Esophagus mucosa (tissue), 1 donor: ENCODE measurements at places on chromosomes 3 and 15. TPM values are rescaled to one million over a fixed set of nuclear protein-coding genes. Genes with fewer than 3 reads are reported as not detected.

- ATAC-seq = no peak
Measured at GRCh38 chr3:196210673-196211556, at the start of gene ZDHHC19. Gene ZDHHC19 (minus strand): TSS chr3:196211400. CDS start chr3:196211315, 85 bp downstream.

- peak; percentile 59 for ATAC-seq
Measured at GRCh38 chr3:9552252-9552999, 1.2 kb downstream of the LHFPL4 start.

DNA sequence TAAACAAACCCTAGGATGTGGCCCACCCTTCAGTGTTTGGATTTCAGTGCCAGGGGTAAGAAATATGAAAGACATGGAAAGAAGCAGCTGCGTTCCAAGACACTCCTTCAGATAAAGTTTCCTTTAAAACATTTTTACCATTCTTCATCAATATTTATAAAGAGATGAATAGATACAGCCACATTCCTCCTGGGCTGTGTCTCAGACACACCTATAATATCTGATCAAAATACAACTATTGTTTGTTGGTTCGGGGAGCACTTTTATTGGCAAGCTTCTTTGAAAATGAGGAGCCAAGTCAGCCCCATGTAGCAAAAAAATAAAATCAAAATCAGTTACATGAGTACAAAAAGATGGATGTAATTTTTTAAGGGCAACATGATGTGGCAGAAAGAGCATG is 53.2 kb downstream of the RPL22L1 start:
- no peak for ATAC-seq

- no peak for ATAC-seq
Measured at GRCh38 chr3:114556657-114557213, 262.9 kb downstream of the TIGIT start.

GRCh38 chr3:79184251-79184650 is 583.5 kb downstream of the ROBO1 start:
- no peak for ATAC-seq

DNA sequence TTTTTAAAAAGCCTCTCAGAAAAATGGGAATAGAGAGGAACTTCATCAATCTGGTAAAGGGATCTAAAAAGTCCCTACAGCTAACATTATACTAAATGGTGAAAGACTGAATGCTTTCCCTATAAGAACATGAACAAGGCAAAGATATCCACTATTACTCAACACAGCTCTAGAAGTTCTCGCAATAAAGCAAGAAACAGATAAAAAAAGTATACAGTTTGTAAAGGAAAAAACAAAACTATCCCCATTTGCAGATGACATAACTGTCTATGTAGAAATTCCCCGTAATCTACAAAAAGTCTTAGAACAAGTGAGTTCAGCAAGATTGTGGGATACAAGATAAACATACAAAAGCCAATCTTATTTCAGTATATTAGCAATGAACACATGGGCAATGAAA is 15.4 kb downstream of the EDC3 start:
- ATAC-seq = no peak

- no peak for ATAC-seq
Measured at GRCh38 chr3:129377615-129378014, 50.8 kb downstream of the EFCAB12 start.

DNA sequence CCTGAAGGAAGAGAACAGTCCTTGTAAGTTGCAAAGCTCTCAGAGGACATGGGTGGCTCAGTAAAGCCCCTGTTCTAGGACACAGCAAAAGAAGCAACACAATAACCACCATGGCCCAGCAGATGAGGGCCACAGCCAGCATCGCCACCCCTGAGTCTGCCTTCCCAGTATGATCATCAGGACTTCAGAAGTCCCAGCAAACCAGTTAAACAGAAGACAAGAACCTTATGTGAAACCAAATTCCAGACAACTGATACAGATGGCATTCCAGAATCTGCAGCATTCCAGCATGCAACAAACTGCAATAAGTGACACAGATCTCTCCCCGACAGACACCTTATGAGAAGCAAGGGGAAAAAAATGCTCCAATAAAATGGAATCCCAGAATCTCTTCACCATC is 30.4 kb downstream of the SPINK8 start:
- ATAC-seq = no peak

DNA sequence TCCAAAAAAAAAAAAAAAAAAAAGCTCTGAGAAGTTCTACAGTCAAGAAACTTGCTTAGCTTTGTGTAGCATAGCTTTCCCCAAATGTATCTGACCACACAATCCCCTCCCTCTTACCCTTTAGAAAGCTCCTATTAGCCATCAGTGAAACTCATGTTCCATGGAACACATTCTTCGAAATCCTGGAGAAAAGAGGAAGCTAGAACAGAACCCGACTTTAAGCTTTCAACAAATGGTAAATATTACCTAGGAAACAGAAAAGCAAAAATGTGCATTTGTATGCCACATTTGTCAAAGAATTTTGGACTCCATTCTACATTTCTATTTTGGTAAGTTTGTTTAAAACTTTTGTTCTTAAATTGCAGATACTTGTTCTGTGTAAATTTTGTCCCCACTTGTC is 17.4 kb upstream of the CRTC3 start:
- ATAC-seq = no peak

- no peak for ATAC-seq
Measured at GRCh38 chr3:16059081-16059537, 115.4 kb upstream of the GALNT15 start.

- ATAC-seq = no peak
Measured at GRCh38 chr3:72295962-72296450, 511.1 kb upstream of the PROK2 start.

DNA sequence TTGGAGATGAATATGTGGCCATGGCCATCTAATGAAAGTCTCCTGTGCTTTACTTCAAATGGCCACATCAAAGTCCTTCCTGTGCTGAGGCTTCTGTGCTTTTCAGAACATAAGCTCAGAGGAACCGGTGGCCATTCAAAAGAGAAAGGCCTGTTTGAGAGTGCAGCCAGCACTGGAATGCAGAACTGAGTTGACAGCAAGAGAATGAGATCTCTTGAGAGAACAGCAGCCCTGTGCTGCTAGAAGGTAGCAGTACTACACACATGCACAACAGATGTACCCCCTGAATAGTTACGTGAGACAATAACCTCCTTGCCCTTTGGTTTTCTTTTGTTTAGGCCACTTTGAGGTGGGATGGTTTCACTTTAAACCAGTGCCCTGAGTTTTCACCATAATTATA is 292.5 kb downstream of the PTPRG start:
- ATAC-seq = no peak

- peak; percentile 81 for ATAC-seq
Measured at GRCh38 chr15:75723847-75724660, 11.4 kb upstream of the CSPG4 start.

DNA sequence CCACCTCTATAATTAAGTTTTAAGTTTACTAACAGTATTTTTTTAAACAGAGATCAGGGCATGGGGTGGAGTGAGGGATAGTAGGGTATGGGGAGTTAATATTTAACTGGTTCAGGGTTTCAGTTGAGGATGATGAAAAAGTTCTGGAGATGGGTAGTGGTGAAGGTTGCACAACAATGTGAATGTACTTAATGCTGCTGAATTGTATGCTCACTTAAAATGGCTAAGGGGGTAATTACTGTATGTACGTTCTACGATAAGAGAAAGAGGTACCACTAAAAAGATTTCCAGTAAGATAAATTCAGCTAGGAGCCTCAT is 101.4 kb downstream of the TNIK start:
- no peak for ATAC-seq

The FURIN gene
- total RNA-seq = 30.6 TPM

The GP9 gene
- total RNA-seq = not detected

The MYH15 gene
- 0.08 TPM for total RNA-seq

The UROC1 gene
- total RNA-seq = not detected

The PGBD4 gene
- total RNA-seq = 0.76 TPM

The CADM2 gene
- not detected for total RNA-seq

The OXTR gene
- 0.16 TPM for total RNA-seq

The ITPKA gene
- total RNA-seq = 0.16 TPM

The MYRIP gene
- total RNA-seq = 1.2 TPM
